MG63 (cell line): ENCODE measurements at places on chromosomes 6 and 20.

- DNase-seq = no peak
Measured at GRCh38 chr6:99297415-99297814, 52.1 kb downstream of the FAXC start.

DNA sequence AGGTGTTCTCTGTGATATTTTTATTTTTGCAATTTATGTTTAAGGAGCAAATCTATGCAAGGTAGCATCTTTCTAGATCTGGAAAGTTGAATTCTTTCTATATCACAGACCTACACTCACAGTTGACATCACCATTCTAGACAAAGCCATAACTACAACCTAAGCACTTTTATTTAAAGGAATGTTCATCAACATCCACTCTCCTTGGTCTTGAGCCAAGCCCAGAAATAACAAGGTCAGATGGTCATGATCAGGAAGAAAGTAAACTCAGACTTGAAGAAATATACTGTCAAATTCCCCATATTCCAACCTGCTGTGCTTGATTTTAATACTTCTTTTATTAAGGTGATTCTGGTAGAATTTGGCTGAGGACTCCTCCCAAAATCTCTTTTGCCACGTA, 32.2 kb downstream of the MMUT start:
- no peak for DNase-seq

DNA sequence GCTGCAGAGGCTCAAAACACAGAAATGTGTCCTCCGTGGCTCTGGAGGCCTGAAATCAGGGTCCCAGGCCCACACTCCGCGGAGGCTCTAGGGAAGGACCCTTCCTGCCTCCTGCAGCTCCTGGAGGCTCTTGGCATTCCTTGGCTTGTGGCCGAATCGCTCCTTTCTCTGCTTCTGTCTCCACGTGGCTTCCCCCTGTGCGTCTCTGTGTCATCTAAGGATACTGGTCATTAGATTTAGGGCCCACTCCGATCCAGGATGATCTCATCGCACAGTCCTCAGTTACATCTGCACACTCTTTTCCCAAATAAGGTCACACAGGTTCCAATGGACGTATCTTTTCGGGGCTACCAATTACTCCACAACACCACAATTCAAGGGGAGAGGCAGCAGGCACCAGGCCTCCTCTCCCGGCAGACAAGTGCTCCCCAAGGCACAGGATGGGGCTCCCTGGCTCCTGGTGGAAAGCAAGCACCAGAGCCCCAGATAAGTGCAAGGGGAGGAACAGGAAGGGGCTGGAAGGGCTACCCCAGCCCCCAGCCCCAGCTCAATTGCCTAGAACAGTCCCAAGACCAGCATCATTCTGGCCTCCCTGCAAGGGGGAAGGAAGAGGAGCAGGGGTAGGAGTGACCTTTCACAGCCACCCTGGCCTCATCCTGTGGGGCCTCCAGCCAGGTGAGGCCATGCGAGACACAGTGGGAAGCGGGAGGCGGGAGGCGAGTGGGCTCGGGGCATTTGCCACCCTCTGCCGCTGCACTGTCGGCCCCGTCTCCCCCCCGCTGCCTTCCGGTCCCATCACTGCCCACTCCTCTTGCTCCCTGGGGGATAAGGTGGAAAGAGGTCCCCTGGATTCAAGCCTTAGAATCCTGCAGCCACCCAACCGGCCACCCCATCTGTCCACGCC, 16.3 kb downstream of the NTSR1 start:
- no peak for DNase-seq

- no peak for DNase-seq
Measured at GRCh38 chr6:43729537-43729936, 40.5 kb upstream of the VEGFA start.

DNA sequence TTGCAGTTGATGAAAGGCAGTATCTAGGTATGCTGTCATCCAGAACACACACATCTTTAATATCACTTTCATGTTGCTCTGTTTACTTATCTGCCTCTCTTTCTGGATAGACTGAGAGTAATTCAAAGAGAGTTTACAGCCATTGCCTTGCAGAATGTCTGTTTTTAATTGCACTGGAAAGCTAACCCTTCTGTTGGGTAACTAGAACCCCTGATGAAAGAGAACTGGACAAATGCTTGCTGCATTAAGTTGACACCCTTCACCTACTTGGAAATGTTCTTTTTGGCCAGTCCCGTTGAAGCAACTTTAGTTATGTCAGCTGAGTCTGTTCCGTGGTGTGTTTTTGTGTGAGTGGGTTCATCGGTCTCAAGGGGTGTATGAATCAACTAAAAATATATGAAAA, 383.8 kb upstream of the CITED2 start:
- DNase-seq = no peak

GRCh38 chr20:10519361-10520046, 84.4 kb downstream of the SLX4IP start:
- no peak for DNase-seq

DNA sequence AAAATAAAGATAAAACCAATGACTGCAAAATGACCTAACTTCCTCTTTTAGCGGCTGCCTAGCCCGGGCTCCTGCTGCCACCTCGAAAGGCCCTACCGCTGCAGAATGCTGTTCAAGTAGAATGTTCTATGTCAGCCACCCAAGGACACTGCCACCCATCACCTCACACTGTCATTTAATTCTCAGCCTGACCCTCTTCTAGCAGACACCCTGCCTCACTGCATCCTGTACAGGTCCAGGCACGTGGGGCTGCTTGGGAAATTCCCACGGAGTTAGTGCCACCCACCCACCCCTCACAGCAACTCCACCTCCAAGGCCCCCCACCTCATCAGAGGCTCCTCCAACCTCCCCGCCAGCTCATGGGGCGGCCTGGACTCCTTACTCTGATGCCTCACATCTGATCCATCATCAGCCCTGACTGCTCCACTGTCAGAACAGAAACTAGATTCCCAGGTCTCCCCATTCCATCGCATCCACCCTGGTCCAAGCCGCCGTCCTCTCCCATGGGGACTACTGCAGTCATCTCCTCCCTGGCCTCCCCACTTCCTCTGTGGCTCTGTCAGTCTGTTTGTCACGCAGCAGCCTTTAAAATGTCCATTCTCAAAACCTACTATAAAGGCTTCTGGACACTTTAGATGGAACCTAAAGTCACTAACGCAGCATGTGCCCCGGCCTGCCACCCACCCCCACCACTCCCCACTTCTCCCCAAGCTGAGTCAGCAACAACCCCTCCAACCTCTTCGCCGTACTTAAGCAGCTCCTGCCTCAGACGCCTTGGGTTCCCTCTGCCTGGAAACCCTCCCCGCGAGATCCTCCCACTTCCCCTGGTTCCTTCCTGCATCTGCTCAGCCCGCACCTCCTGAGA, 17.0 kb downstream of the NFATC2 start:
- no peak for DNase-seq

- no peak for DNase-seq
Measured at GRCh38 chr6:89530982-89531381, 98.0 kb downstream of the ANKRD6 start.

DNA sequence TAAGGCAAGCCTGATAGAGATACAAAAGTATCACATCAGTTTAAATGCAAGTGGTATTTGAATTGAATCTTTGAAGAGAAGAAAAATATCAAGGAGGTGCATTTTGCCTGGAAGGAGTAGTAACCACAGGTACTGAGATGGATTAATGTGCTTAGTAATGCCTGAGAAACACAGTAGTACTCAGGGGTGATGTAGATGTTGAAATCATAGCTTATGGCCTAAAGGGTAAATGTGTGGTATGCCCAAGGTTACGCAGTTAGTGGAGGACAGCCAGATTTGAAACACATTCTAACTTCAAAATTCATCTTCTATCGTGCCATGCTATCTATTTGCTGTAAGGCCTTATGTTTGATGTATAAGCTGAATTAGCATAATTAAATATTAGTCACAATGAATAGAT, 55.9 kb downstream of the STXBP5 start:
- no peak for DNase-seq

GRCh38 chr20:63431944-63432343, 40.5 kb downstream of the KCNQ2 start:
- no peak for DNase-seq

- no peak for DNase-seq
Measured at GRCh38 chr20:1897541-1897940, 2.3 kb downstream of the SIRPA start.

DNA sequence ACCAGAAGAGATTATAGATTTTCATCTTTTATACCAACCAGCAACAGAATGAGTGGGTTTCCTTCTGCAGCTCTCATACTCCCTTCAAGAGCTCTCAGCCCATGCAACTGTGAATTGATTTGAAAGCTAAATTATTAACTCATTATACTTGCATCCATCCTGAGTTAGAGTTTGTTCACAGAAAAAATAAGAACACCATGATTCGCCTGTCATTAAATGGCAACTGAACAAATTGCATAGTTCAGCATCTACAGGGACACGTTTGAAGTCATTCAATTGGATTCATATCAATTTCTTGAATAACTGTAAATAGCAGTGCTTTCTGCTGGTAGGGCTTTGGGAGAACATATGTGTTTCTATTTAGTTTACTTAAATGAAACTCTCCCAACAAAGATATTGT, 65.7 kb downstream of the NKAIN2 start:
- DNase-seq = no peak

DNA sequence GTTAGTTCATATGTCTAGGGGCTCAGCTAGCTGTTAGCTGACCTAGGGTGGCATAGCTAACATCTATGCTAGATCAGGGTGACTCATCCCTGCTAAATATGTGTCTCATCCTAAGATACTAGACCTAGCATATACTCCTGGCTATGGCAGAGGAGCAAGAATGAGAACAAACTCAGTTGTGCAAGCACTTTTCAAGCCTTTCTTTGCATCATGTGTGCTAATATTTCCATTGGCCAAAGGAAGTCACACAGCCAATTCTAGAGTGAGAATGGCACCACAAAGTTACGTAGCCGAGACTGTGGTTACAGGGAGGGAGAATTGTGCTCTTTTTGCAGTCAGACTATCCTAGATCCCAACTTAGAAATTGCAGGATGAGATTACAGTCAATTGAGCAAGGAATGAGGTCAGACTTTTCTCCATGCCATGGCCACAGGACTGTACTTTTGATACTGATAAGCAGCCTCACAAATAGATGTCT, 78.7 kb downstream of the PLCB4 start:
- no peak for DNase-seq

DNA sequence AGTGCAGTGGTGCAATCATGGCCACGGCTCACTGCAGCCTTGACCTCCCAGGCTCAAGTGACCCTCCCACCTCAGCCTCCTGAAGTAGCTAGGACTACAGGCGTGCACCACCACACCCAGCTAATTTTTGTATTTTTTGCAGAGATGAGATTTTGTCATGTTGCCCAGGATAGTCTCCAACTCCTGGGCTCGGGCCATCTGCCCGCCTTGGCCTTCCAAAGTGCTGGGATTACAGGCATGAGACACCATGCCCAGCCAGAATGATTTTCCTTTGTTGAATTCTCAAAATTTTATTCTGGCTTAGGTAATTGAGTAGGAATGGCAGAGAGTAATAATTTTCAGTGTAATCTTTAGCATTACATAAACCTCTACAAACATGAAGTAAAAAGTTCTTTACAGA, 37.1 kb downstream of the SLC16A10 start:
- DNase-seq = peak; percentile 64

GRCh38 chr6:144745439-144745838, 460.3 kb downstream of the UTRN start:
- DNase-seq = no peak

DNA sequence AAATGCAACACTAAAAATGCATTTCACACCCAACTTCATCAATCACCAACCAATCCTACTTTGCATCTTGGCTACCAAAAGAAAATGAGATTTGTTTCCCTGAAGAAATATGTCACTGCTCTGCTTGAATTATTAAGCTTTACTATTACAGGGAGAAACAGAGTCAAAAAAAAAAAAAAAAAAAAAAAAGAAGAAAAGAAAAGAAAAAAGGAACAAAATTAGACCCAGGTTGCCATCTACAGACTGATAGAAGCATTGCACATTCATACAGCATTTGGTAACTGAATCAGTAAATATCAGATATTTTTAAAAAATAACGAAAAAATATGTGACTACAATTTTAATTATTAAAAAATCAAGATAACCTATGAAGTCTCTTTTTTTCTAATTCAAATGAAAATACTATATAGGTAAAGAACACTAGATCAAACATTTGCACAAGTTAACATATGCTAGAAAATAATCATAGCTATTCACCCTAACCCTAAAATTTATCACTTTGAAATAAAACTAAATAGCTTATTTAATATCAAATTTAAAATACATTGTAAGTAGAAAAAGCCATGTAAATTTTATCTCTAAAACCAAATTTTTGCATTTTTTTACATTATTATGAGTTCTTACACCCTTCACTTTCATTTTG, 83.3 kb downstream of the DCDC2 start:
- no peak for DNase-seq

DNA sequence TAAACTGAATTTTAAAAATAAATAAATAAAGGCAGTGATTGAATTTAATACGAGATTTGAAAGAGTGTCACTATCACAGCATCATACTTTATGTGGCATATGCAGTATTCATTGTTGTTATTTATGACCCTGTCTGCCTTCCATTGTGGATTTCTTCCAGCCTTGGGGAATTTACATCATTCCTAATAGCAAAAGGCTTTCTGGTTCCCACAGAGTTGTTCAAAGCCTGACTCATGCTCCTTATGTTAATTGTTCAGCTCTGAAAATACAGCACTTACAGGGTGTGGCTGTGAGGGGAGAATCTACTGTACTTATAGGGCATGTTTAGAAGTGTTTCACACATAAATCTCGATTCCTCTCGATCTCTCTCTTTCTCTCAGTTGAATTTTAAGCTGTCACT, 54.4 kb downstream of the JAG1 start:
- no peak for DNase-seq

DNA sequence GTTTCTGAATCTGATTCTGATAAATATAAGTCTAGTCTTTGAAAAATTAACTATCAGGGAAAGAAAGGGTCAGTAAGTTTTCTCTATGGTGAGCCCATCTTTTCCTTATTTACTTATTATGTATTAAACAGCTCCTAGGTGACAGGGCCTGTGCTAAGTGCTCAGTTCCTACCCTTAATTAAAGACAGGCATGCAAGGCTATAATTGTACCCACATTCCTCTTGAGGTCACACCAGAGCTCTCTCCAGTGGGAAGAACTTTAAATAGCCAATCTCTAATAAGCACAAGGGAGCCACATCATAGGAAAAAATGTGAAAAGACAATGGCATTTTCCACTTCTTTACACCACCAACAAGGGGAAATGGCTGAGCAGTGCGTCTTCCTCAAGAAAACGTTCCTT, 421.8 kb upstream of the SLC35B3 start:
- DNase-seq = no peak

- peak; percentile 79 for DNase-seq
Measured at GRCh38 chr20:48012401-48012974, 227.2 kb upstream of the SULF2 start.

DNA sequence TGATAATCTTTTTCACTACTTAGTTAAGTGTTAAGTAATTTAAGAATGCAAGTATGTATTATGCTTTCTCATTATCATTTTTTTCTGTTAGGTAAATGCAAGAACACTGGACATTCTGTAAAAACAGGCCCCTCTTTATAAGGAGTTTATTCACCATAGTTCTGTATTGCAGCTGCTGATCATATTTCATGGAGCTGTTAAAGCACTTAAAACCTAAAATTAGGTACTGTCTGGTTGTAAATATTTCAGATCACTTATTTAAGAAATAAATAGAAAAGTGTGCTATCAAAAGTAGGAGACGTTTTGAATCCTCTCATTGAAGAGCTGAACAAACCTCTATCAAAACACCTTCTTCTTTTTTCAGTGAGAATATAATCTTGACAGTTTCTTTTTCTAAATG, 3.9 kb downstream of the EYA4 start:
- DNase-seq = no peak
